ENCODE measurements at places on chromosomes 11 and 22.

- no peak for DNase-seq
Measured at GRCh38 chr11:78820741-78821140, 246.1 kb upstream of the NARS2 start.

- no peak for DNase-seq
Measured at GRCh38 chr11:97028836-97029406, 639.1 kb downstream of the JRKL start.

GRCh38 chr22:19663286-19663815 is 51.0 kb upstream of the SEPTIN5 start:
- DNase-seq = no peak

DNA sequence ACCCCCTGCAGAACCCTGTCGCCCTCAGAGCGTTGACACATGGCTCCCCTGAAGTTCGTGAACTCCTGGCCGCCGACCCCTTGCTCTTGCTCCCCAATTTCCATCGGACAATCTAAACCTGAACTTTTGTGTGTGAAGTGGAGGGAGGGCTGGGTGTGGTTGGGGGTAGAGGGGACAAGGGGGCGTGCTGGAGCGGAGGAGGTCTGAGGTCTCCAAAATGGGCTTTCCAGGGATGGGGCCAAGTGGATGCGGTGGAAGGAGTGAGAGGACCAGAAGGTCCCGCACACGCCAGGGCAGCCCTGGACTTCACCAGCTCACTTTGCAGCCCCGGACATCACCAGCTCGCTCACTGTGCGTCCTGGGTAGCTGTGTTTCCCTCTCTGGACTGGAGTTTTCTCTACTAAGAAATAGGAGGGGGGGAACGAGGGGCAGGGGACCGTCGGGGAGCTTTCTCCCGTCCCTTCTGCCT is 18.6 kb downstream of the CREB3L1 start:
- no peak for DNase-seq
